Thyroid gland (tissue), 4 donors: ENCODE measurements at places on chromosomes 7 and 10.

GRCh38 chr10:7593905-7594304 is 72.9 kb downstream of the ITIH5 start:
- no peak for DNase-seq

DNA sequence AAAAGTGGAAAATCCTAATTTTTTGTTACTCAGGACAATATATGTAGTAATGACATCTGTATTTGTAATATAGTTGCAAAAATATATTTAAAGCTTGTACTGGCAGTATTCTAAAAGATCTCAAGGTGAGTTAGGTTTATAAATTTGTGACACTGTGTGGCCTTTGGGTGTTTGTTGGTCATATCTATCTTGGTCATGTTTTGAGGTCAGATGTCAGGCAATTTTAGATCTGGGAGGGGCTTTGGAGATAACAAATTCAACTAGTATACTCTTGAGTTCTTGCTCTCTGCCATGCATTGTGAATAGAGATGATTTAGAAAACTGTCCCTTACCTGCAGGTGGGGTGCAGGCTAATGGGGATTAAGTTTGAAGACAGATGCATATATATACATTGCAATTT is 3.1 kb downstream of the TBC1D12 start:
- no peak for DNase-seq

DNA sequence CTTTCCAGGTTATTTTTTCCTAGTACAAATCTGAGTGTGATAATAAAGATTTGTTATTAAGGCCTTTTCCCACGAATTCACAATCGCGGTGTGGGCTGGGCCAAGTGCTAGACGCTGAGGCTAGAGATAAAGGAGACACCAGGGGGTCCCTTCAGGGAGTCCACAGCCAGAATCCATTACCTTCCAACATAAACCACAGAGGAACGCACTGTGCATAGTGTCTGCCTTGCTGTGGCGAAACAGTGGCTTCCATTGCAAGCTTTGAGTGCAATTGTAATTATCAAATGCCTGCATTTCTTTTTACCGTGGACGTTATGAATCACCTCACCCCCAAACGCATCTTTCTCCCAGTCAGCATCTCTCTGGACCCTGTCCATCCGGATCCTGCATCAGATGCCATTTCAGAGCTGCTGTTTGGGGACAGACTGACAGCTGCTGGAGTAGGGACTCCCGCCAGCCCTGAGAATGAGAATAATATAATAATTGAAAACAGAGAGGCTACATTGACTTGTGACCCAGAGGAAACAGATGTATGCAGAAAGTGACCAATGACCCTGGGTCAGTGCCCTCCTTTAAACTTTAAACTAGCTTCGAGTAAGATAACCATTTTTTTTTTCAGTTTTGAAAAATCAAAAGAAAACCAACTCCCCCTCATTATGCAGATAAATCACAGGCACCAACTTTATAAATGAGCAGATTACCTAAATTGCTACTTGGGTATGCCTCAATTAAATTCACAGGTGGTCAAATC is 456.2 kb upstream of the NRP1 start:
- no peak for DNase-seq

- DNase-seq: no peak
Observed at GRCh38 chr7:7131273-7131672, 51.1 kb upstream of the C1GALT1 start.

DNA sequence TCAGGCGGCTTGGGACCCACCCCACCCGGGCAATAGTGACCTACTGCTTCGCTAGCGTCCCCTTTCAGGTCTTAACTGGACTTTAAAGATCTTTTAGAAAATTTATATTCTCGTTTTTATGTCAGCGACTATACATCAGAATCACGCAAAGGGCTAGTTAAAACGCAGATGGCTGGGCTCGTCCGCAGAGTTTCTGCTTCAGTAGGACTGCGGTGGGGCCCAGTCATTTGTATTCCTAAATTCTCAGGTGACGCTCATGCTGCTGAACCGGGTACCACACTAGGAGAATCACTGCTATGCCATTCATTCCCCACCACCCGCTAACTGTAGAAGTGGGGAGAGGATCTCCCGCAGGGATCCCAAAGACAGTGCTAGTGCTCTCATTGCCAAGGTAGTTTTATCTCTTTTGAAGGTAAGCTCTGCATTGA is 12.0 kb upstream of the SP8 start:
- DNase-seq: no peak
